ENCODE measurements at places on chromosomes 5 and 9. TPM values are rescaled to one million over a fixed set of nuclear protein-coding genes. Genes with fewer than 3 reads are reported as not detected.

DNA sequence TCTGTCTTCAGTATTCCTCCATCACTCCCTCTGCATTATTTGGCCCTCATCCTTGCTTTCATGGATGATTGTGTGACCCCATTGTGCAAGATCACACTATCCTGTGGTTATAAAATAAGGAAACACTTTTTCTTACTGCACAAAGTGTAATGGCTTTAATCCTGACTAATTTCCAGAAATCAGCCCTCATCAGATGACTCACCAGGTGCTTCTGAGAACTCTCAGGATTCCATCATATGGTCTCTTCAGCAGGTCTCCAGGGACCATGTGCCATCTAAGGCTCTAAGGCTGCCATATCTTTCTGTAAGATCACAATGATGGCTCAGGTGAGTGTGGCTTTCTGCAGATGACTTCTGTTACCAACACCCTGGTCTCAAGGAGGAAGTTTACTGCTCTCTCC lies 27.3 kb upstream of the FER start:
- no peak for DNase-seq

- DNase-seq: no peak
Measured at GRCh38 chr5:180135128-180135955, 63.8 kb upstream of the RNF130 start.

GRCh38 chr5:132456296-132456986 lies 34.1 kb downstream of the IRF1 start:
- DNase-seq: no peak

- DNase-seq: peak; percentile 5
Measured at GRCh38 chr5:93791518-93791972, 50.1 kb upstream of the POU5F2 start.

GRCh38 chr9:131020388-131020787 lies 11.4 kb downstream of the LAMC3 start:
- DNase-seq: peak; percentile 36

- DNase-seq: peak; percentile 71
Measured at GRCh38 chr5:147558826-147559225, 49.0 kb upstream of the DPYSL3 start.

GRCh38 chr5:88488130-88488529 lies 219.5 kb upstream of the TMEM161B start:
- DNase-seq: no peak

GRCh38 chr9:136386018-136386417 lies 12.5 kb upstream of the CARD9 start:
- DNase-seq: no peak

- no peak for DNase-seq
Measured at GRCh38 chr9:91845879-91846278, 104.1 kb downstream of the ROR2 start.

DNA sequence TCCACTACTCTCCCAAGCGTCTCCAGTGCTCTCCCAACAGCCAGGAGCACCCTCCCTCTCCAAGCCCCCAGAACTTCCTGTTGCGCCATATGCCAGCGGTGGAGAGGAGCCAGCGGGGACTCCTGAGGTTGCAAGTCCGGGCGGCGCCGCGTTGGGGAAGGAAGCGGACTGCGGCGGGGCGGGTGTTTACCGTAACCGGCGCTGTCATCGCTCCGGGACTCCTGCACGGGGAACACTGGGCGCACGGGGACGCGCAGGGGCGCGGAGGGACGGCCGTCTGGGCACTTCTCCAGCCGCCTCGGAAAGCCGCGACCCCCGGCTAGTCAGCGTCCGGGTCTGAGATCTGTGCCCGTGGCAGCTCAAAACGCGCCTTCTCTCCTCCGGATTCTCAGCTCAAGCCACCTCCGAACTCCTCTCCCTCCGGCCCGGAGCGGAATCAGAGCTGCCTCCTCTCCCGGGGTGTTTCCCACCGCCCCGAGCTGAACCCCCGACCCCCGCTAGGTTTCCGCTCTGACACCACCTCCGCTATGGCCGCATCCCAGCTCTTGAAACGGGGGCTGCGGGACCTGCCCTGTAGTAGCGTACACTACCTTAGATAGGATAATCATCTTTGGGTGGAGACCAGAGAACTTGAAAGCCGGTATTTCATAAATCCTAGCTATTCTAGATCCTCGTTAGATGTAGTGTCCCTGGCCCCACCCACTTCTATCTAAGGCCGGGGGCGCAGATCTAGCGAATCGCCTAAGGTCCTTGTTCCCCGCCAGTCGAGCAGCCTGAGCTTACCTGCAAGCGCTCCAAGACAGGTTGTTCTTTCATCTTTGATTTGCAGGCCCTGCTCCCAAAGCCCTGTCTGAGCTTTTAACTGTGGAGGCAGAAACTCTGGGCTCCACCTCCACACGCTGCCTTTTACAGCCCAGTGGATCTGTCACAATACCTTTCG lies at the start of gene TRPM6:
TSS of gene TRPM6 (minus strand) at position 881 of the 940 bp plus-strand sequence. CDS start at position 816, 65 bp downstream.
- peak; percentile 86 for DNase-seq

- DNase-seq: no peak
Measured at GRCh38 chr9:126403397-126403796, 76.8 kb downstream of the MVB12B start.

- DNase-seq: peak; percentile 82
Measured at GRCh38 chr9:137286975-137287383, 9.5 kb downstream of the TOR4A start.

DNA sequence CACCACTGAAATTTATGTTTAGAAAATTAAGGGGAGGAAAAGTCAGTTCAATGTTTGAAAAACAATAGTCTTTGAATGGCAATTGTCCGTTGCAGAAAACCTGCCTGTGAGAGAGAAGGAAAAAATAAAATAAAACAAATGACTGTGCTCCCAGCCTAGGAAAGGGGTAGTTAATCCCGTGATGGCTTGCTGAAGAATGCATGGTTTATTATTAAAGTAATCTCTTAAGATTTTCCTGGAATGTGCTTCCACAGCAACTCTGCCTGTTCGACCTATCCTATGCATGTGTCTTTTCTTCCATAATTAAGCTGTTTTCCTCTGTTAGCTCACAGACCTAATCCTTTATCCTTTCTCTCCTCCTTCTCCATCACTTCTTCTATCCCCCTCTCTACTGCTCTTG lies 2.4 kb upstream of the DAB2 start:
- peak; percentile 28 for DNase-seq

The RC3H2 gene
- total RNA-seq: 43.7 TPM

The CA9 gene
- total RNA-seq: 0.27 TPM

All from hepatocyte (in vitro differentiated cells).